ENCODE measurements at places on chromosomes 3 and 15. TPM values are rescaled to one million over a fixed set of nuclear protein-coding genes. Genes with fewer than 3 reads are reported as not detected.

ZDHHC19 gene
- total RNA-seq: not detected

DNAH12 gene
- total RNA-seq: 0.47 TPM

TUSC2 gene
- total RNA-seq: 14.5 TPM

IL5RA gene
- total RNA-seq: not detected

CDC25A gene
- total RNA-seq: 7.3 TPM

ACP3 gene
- not detected for total RNA-seq

EXD1 gene
- 0.37 TPM for total RNA-seq

SCN11A gene
- 0.05 TPM for total RNA-seq

GOLGA6L4 gene
- total RNA-seq: 2.3 TPM
